Fibroblast of villous mesenchyme (primary cell): ENCODE measurements at places on chromosomes 12 and 14.
A peak's percentile ranks its signal among the peaks of the same experiment; 100 is the strongest.

DNA sequence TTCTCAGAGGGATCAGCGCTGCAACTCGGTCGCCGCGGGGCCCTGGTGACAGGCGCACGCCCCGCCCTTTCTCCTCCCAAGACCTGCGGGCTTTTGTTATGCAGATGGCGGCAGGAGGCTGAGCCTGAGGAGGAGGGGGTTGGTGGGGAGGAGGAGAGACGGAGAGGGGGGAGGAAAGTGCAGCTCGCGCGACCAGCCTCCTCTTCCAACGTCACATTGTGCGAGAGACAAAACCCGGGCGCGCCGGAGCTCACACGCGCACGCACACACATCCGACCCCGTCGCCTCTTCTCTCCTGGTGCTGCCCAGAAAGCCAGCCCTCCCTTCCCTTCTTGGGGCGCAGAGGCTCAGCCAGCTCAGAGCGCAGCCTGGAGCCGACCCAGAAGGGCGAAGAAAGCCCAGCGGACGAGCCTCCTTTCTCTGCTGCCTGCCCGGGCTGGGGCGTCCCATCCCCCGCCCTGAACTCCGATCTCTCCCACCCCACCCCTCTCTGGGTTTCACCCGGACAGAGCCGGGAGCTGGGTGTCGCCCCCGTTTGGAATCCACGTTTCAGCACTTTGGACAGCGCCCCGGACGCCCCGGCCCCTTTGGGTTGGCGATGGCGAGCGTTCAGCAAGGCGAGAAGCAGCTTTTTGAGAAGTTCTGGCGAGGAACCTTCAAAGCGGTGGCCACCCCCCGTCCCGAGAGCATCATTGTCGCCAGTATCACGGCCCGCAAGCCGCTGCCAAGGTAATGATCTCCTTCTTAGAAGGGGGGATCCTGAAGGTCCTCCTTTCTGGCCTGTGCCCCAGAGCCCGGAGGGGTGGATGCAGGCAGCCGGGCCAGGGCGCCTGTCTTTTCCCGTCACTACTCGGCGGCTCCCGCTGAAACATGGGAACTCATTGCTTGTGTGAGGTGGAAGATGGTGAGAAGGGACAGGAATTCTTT lies at the start of gene SRRM4:
TSS of gene SRRM4 (plus strand) at position 257 of the 927 bp plus-strand sequence. CDS start at position 599, 342 bp downstream.
- no peak for DNase-seq

DNA sequence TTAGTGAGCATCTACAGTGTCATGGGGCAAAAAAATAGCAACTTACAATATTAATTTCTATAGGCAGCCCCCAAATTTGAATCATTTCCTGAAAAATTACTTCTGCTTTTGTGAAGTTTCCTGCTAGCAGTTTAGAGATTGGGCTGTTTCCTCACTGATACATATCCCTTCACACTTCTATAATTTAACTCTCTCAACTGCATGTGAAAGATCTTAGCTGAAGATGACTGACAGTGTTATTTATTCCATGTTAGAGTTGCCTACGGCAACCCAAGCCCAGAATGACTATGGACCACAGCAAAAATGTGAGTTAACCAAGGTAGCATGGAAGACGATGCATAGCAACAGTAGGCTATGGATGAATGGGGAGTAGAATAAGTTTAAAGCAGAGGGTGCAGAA lies at the start of gene KLRG1:
TSS of gene KLRG1 (plus strand) at position 134 of the 400 bp plus-strand sequence. CDS start at position 224, 90 bp downstream.
- DNase-seq: no peak

DNA sequence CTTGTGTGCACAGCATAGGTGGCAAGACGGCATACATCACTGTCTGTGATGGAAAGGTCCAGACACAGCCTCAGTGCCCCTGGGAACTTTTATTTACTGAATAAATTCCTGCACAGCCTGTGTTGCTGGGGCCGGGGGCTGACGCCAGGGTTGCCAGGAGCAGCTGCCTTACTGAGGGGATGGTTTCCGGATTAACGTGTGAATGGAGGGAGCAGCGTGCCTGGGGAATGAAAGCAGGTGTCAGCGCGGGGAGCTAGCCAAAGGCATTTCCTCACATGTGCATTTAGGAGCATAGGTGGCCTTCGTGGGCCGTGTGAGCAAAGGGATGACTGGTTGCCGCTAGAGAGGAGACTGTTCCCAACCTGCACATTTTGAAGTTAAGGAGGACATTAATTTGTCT lies 41.6 kb downstream of the SFSWAP start:
- DNase-seq: no peak

GRCh38 chr12:24730489-24730896 lies 218.4 kb downstream of the BCAT1 start:
- no peak for DNase-seq

DNA sequence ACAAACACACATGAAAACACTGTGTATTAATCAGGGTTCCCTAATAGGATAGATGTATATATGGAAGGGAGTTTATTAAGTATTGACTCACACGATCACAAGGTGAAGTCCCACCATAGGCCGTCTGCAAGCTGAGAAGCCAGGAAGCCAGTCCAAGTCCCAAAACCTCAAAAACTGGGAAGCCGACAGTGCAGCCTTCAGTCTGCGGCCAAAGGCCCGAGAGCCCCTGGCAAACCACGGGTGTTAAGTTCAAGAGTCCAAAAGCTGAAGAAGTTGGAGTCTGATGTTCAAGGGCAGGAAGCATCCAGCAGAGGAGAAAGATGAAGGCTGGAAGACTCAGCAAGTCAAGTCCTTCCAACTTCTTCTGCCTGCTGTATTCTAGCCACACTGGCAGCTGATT lies 1085.0 kb upstream of the TMEM132C start:
- no peak for DNase-seq

DNA sequence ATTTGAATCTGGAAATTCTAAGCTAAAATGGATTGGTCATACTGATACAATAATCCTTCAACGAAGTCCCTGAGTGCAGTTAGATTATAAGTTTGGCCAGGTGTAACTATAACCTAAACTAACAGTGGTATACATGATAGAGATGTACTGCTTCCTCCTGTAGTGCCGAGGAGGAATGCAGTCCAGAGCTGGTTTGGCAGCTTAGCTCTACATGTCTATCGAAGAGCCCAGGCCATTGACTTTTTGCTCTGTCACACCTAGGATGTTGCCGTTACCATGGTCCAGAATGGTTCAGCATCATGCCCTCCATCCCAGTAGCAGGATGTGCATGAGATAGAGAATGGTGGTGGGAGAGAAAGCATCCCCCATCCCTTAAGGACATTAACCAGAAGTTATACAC lies 318.1 kb downstream of the ZFP36L1 start:
- DNase-seq: no peak

DNA sequence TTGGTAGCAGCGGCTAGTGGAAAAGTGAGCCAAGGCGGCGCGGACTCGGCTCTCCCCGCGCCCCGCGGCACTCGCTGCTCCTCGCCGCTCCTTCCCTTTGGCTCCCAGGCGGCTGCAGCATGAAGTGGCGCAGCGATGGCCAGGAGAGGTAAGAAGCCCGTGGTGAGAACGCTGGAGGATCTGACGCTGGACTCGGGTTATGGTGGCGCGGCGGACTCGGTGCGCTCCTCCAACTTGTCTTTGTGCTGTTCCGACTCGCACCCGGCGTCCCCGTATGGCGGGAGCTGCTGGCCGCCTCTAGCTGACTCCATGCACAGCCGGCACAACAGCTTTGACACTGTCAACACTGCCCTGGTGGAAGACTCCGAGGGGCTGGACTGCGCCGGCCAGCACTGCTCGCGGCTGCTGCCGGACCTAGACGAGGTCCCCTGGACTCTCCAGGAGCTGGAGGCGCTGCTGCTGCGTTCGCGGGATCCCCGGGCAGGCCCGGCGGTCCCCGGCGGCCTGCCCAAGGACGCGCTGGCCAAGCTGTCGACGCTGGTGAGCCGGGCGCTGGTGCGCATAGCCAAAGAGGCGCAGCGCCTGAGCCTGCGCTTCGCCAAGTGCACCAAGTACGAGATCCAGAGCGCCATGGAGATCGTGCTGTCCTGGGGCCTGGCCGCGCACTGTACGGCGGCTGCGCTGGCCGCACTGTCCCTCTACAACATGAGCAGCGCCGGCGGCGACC lies 225.6 kb upstream of the CRY1 start:
- DNase-seq: peak; percentile 56

DNA sequence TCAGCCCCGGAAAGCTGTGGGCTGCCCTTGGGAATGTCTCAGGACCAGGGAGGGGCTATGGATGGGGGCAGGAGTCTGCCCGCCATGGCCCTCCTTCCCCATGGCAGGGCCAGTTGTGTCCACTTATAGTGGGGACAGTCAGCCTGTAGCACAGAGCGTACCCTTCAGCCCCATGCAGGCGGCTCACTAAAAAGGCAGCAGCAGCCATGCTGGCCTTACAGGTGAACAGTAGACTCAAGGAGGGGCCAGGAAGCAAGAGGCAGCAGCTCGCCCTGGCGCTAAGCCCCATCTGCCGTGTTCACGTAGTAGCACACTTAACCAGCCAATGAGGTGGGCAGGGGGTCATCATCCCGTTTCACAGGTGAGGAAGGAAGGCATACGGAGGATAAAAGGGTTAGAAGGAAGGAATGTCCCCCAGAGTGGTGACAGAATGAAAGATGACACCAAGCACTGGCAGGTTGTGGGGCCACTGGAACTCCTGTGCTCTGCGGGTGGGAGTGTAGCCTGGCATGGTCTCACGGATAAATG lies 52.7 kb downstream of the FAM222A start:
- DNase-seq: no peak

DNA sequence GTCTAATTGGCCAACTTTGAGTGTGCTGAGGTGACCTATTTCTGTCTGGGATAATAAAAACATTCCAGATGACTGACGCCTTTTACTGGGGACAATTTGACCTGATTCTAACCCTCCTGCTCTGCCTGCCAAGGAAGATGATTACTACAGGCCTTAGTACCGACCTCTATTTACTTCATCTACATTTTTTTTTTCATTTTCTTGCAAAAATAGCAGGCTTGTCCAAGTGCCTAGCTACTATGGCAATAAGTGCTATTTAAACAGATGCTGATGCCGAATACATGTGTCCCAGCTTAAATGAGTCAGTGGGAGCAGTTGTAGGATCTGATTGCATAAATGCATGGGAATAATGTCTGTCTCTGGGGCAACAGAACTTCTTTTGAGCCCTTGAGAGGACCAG lies 254.3 kb downstream of the RGS6 start:
- DNase-seq: no peak

DNA sequence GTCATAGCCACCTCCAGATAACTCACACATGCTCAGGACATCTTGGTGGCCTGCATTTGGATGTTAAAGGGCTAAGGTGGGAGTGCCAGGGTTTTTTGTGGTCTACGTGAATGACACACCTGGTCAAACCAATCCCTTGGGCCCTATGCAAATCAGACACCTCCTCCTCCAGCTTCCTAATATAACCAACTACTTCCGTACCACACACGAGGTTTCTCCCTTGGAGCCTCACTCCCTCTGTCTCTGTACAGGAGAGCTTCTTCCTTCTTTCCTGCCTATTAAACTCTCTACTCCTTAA lies 19.6 kb downstream of the APOBEC1 start:
- no peak for DNase-seq

DNA sequence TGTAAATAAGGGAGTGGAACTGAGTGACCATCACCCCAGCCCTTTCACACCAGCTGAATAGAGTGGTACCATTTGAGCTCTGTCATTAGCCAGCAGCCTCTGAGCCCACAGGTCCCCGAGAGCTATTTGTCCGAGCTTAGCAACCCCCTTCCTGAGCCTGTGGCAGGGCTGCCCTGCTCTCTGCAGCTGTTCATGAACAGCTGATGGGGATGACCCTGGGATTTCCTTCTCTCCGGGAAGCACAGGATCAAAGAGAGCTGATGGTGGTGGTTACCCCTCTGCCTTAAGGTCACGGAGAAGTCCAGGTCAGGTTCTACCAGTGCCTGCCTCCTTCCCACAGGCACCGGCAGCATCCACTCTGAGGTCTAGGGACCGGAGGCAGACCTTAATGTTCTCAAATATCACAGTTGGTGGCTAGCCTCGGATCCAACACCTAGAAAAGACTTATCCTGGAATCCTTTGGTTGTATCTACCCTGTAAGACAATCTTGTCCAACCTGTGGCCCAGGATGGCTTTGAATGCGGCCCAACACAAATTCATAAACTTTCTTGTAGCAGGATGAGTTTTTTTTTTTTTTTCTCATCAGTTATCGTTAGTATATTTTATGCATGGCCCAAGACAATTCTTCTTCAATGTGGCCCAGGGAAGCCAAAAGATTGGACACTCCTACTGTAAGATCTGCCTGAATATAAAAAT lies 81.1 kb downstream of the ESRRB start:
- DNase-seq: no peak

DNA sequence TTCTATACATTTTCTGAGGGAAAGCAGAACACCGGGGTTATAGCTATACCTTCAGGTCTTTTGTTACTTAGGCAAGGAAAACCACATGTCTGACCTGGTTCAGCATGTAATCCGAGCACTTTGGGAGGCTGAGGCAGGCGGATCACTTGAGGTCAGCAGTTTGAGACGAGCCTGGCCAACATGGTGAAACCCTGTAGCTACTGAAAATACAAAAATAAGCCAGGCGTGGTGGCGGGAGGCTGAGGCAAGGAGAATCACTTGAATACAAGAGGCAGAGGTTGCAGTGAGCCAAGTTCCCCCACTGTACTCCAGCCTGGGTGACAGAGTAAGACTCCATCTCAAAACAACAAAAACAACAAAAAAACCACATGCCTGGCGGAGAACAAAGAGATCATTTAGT lies 177.6 kb downstream of the ACSS3 start:
- no peak for DNase-seq

DNA sequence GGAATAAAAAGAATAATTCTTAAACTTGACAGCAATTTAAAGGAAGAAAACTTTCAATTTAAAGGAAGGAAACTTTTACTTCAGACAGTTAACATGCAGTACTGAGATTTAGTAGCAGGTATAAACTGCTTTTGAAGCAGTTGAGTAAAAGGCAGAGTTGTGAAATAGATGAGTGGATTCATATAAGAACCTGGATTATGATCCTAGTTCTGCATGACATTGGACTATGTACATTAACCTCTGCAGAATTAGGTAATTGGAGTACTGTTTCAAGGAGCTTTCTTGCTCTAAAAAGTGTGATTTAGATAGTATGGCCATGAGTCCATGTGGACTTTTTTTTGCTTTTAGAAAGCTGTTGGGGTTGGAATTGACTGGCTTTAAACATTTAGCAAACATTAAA lies 29.7 kb downstream of the ATP2A2 start:
- peak; percentile 45 for DNase-seq

DNA sequence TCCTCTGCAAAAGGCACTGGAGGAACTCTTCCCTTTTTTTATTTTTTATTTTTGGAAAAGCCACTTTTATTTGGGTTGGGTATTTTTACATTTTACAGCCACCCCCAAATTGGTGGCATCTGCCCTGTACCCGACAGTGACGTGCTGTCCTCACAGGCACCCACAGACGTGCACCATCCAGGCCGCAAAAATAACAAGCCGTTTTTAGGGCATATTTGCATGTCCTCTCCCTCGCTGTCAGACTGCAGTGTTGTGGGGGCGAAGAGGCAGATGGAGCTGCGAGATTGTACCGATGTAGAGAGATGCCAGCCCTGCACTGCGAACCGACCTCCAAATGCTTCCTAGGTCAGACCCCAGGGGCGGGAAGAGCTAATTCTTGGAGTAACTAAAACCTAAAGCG lies 12.2 kb downstream of the JDP2 start:
- no peak for DNase-seq

DNA sequence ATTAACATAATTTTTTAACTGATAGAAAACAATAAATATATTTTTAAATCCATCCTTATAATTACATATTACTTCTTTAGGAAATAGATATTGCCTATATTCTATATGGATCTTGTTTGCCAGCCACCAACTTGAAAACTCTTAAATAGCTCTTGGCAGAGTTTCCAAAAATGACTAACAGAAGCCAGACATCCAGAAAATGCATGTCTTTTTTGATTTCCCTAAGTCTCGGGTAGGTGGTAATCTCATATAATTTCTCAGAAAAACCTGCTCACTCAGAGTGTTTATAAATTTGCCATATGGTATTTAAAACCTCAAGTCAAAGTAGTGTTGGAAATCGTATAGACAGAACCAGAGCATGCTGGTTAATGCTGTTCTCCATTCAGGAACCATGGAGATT lies 360.4 kb upstream of the FOXG1 start:
- no peak for DNase-seq
